Spinal cord (tissue), 10 donors: ENCODE measurements at places on chromosomes 5 and 9. TPM values are rescaled to one million over a fixed set of nuclear protein-coding genes. Genes with fewer than 3 reads are reported as not detected.

The FAM120A gene
- total RNA-seq, result 75.4 TPM

The SV2C gene
- total RNA-seq, result 16.2 TPM

The C5orf34 gene
- total RNA-seq, result 4.7 TPM

The IL4 gene
- not detected for total RNA-seq

The PCDHB6 gene
- 2.7 TPM for total RNA-seq

The TIMD4 gene
- 5.3 TPM for total RNA-seq

The ANKRD20A1 gene
- 8.9 TPM for total RNA-seq

The NR6A1 gene
- total RNA-seq, result 4.3 TPM
